ENCODE measurements at places on chromosomes 7 and 10.

- DNase-seq, result no peak
These were observed 11.3 kb downstream of the CRYGN start for GRCh38 chr7:151428378-151429236.

DNA sequence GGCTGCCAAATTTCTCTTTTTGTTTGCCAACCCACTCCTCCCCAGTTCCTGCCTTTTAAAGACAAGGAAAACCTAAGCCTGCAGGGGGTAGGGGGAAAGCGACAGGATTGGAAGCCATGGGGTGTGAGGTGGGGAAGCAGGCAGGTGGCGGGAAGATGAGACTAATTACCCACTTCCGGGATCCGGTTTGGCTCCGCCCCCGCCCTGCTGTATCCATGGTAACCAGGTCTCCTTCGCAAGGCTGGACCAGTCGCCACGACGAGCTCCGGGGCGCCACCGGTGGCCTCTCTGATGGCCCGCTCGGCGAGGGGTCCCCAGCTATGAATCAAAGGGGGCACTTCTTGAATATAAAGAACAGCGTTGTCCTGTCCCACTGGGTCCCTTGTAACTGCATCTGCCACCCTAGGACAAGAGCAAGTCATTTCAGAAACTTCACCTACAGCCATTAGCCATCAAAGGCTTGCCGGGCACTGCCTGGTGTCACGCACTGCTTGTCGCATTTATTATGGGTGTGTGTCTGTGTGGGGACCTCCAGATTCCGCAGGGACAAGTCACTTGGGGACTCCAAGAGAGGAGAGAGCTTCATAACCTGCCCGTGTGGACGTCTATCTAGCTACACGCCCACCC lies 55.4 kb upstream of the LMTK2 start:
- DNase-seq, result no peak

DNA sequence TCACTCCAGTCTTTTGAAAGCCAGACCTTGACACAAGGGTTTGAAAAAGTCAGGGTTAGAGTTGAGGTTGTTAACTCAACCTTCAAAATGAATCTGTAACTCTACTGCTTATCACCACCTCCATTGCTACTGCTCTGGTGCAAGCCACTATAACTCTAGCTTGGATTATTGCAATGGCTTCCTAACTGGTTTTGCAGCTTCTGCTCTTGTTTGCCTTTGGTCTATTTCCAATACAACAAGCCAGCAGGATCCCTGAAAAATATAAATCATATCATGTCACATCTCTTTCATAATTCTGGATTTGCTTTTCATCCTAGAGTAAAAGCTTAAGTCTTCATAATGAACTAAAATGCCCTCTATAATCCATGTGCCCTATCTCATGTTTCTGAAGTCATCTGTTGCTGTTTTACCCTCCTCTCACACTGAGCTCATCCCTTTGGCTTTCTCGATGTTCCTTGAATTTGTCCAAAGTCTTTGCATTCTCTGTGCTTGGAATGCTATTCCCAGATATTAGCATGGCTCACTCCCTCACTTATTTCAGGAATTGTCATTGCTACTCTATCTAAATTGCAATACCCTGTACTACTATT lies 10.9 kb downstream of the TAS2R60 start:
- no peak for DNase-seq

GRCh38 chr7:12728192-12728538 lies 40.7 kb downstream of the ARL4A start:
- no peak for DNase-seq

DNA sequence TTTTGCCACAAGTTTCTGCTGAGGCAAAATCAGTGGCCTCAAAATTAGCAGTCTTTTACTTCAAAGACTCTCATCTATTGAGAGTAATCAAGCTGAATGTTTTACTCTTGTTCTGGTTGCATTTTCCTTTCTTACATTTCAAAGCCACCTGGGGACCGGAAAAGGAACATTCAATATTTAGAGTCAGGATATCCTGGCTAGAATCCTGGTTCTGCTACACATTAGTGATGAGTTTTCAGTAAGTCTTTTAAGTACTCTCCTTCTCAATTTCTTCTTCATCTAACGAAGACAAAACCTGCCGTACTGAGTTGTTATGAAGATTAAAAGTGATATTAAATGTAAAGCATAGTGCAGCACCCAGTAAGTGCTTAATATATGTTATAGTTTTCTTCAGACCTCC lies 52.5 kb downstream of the LAMB4 start:
- DNase-seq, result no peak

GRCh38 chr7:92412745-92413144 lies 34.5 kb upstream of the GATAD1 start:
- no peak for DNase-seq

GRCh38 chr7:140262242-140262903 lies 85.6 kb upstream of the KDM7A start:
- DNase-seq, result no peak

DNA sequence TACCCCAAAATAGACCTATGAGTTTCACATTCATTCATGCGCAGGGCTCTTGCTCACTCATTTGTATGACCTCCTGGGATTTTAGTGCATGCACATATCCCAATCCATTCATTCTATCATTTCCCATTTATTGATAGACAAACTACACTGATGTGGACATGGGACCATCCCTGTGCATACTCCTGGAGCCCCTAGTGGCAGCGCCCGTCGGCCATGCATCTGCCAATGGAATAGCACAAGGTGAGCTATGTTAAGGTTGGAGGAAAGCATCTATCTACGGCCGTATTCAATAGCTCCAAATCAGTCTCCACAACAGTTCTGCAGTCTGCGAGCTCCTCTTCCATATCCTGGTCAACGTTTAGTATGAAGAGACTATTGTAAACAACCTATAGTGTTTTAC lies 31.7 kb upstream of the FIGNL1 start:
- DNase-seq, result no peak

DNA sequence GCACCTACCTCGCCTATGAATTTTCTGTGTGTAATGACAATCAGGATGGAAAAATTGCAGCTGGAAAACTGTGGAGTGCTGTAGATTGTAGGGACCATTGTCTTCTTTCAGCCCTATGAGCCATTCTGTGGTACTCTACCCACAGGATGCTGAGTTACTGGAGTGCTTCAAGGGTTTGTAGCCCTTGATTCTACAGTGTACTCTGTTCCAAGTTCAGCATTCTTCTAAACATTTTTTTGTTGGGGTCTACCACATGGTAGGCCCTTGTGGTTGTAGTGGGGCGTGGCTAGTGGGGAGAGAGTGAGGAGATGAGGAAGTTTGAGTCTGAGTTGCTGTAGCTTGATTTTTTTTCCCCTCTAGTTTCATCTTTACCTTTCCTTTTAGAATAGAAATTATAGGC lies 33.5 kb downstream of the REEP3 start:
- DNase-seq, result no peak

DNA sequence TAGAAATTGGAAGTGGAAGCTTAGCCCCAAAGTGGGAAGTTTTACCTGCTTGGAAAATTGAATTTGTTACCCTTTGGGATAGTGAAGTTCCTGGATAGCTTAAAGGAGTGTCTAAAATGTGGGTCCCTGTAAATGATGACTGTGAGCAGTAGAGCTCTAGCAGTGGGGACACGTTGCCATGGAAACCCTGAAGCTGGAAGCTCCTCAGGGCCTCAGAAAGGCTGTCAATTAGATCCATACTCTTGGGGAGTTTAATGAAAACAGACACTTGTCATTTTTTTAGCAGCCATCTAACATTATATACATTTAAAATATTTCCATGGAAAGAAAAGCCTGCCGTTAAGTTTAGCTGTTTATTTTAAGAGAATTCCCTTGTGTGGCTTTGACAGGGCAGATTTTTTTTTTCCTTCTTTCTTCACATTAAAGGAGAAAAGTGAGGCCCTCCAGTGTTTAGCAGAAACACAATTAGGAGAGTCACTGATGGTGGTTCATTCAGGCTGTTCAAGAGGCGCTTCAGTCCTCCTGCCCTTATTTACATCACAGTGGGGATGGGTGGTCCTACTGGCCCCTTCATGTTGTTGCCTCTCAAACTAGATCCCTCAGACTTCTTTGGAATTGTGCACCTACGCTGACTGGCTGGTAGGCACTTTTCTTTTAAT lies 518.4 kb downstream of the CCSER2 start:
- DNase-seq, result no peak

DNA sequence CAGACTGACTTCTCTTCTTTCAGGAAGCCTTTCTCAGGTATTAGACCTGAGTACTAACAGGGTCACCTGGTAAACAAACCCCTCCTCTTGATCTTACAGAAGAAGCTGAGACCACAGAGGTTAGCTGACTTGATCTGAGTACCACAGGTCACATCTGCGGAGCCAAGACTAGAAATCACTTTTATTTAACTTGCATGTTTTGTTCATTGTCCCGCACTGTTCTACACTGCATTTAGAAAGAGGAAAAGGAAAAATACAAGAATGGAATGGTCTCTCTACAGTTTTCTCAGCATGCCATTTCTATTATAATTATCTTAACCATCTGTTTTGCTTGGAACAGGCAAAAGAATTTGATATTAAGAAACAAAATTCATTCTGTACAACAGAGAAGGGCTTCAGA lies 245.6 kb upstream of the ETV1 start:
- DNase-seq, result no peak

DNA sequence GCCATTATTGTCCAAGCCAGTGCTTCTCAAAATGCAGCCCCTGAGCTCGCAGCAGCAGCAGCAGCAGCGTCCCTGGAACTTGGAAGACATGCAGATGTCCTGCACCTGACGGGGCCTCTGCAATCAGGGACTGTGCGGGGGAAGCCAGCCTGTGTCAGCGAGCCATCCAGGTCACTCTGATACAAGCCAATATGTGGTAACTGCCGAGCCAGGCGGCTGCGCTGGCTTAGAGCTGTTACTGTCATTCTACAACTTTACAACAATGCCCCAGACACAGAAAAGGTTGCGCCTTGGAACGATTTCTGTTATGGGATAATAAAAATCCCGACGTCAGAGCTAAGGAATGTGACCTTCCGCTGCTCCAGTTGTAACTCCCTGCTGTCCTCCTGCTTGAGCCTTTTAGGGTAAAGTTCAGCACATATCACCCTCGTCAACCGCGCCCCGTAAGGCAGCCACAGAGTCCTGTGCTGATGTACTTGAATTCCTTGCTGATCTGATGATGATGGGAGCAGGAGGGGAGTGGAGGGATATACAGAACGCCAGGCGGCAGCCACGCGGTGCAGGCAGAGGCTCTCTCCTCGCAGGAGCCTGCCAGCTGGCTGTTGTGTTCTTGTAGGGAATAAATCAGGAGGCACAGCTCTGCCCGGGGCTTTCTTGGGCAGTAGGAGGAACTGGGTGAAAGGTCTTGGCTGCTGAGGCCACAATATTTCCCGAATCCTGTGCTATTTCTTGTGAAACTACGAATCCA lies 20.0 kb upstream of the CRYGN start:
- DNase-seq, result peak; percentile 74

GRCh38 chr7:75914169-75914654 lies 743 bp upstream of the POR start:
- no peak for DNase-seq

DNA sequence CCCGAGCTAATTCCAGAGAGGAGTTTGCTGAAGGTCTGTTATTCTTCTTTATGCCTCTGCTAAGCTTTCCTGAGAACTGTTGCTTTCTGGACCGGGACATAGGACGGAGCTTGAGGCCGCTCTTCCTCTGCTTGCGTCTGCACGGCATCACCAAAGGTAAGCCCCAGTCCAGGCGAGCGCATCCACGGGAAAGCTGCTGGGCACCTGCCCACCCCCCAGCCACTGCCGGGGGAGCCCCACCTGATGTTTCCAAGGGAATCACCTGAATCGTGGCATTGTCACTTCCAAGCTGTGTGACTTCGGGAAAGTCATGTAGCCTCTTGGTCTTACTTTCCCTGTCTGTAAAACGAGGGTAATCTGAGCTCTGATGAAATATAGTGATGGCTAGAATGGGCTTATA lies 45.1 kb upstream of the PLEKHA1 start:
- DNase-seq, result no peak

- no peak for DNase-seq
These were observed 92.4 kb downstream of the CPED1 start for GRCh38 chr7:121080913-121081326.

DNA sequence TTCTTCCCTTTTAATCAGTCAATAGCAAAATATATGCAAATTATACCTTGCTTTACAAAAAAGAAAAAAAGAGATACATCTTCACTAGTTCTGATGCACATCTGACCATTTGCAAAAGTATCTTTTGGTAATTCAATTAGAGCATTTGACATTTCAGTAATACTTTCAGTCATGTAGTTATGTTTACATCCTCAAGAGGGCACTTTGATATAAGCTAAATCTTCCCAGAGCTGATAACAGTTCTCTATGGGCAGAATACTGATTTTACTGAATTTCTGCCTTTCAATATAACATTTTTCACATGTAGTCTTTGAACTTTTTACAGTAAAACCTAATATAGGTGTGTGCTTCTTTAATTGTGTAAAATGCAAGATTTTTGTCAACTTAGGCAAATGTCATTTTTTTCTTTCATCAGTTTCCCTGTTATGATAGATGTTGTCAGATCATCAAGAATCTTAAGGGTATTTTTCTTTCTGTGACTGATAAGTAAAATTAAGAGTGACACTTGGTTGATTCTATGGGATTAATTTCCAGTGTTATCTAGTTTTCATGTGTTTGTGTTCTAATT lies 703.5 kb upstream of the SEMA3D start:
- DNase-seq, result no peak

DNA sequence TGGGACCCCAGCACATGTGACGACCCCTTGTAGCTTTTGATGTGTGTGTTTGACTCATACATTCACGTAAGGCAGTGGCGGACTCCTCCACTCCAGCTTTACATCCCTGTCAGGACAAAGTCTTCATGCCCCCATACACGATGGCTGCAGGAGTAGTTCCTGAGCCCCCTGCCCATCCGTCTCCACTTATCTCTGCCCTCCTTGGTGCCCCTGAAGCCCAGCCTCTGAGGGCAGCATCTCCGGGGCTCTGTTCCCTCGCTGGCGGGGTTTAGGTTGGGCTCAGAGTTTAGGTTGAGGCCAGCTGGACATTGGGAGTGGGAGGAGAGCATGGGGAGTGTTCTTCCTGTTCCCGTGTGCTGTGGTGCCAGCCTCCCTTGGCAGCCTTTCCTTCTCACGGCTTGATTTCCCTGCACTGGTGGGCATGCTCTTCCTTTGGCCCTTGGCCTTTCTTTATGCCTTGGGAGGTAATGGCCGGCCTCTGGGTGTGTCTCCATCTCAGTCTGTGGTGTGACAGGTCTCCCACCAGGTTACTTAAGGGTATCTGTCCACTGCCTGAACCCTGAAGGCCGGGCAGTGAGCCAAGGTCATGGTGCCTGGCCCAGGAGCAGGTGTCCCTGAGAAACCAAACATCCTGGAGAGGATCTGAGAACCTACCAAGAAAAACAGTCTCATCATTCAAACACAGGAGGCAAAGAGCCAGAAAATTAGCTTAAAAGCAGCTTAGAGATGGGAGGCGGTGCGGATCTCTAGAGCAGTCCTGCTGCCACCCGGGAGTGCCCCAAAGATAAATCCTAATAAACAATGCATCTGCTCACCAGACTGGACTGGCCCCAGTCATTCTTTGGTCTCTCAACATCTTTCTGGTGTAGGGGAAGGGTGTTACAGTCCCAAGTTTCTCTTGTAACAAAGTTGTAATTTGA lies 85.5 kb downstream of the GLRX3 start:
- peak; percentile 12 for DNase-seq

GRCh38 chr7:128194533-128195282 lies 46.4 kb upstream of the LEP start:
- DNase-seq, result no peak
